ENCODE measurements at places on chromosomes 11 and 22.

- no peak for DNase-seq
These were observed 78.4 kb downstream of the RBFOX2 start for GRCh38 chr22:35950262-35950661.

DNA sequence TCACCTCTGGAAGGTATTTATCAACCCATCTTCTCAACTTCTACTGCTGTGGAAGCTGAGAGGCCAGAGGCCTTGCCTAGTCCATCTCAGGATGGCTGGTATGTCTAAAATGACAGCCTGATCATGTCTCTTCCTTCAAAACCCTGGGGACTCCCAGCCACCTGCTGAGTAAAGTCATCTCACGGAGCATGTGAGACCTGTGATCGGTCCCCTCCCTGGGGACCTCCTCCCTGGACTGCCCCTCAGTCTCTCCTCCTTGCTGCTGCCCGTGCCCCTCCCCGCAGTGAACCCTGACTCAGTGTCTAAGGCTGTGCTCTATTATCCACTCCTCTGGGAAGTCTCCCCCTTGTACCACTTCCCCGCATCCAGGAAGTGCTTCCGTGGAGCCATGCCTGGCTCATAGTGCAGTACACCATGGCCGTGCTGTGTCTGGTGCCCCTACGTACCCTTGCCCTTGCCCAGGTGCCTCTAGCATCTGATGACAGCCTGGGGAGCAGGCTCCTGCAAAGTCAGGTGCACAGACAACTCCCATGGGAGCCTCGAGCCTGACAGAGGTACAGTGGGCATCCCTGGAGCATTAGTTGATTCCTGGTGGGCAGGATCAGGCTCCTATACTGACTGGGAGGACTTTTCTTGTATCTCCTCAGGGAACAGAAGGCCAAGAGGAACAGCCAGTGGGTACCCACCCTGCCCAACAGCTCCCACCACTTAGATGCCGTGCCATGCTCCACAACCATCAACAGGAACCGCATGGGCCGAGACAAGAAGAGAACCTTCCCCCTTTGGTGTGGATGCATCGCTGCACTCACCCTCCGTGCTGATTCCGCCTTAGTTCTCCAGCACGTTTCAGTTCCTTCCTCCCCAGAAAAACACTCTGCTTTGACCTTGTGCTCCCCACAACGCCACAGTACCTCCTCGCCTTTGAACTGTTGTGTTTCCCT, 13.8 kb downstream of the SMARCB1 start:
- DNase-seq = no peak

DNA sequence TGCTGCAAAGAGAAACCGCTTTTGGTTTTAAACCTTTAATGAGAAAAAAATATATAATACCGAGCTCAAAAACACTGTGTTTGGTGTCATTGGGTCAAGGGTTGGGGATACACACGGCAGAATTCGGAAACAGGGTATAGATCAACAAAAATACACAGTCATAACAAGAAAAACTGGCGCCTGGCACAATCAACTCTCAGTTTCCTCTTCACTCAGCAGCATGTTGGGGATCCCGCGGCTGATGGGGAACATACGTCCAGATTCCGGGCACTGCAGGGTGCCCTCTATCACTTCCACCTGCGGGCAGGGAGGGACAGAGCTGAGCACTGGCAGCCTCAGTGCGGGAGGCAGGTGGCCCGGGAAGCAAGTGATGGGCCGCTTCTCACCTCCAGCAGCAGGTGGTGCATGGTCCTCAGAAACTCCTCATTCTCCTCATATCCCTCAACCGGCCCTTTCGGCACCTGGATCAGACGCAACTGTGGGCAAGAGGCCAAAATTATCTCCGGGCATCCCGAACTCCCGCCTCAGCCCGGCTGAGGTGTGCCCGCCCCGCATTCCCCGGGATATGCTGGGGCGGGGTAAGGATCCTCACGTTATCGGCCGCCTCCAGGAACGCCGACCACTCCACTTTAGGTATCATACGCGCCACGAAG, 561 bp downstream of the TRMT112 start:
- peak; percentile 44 for DNase-seq

GRCh38 chr11:46322759-46323158, 24.5 kb upstream of the DGKZ start:
- DNase-seq = peak; percentile 45

DNA sequence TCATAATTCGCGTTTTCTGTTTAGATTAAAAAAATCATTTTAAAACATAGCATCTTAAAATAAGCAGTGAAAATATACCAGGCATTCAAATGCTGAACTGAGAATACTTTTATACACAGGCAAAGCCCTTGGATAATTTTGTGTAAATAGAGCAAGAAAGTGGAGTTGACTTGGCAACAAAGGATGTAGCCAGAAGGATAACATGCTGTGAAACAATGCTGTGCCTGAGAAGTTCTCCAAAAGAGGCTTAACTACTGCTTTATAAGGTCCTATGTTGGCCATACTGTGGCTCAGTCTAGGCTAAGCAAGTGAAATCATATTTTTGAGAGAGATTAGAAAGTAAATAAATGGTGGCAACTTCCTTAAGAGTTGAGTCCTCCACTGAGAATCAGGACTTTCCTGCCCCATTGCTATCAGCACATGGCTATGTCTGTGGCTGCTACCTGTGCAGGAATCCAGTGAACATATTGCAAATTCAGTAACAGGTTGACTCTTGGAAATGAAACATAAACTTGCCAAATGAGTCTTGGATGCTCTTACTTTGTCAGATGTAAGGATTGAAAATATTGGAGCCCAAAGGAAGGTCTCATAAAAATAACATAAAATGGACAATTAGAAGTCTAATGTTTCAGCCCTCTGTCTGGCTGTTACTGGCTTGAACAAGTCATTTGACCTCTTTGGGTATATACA, 448.9 kb downstream of the LRRC4C start:
- no peak for DNase-seq

DNA sequence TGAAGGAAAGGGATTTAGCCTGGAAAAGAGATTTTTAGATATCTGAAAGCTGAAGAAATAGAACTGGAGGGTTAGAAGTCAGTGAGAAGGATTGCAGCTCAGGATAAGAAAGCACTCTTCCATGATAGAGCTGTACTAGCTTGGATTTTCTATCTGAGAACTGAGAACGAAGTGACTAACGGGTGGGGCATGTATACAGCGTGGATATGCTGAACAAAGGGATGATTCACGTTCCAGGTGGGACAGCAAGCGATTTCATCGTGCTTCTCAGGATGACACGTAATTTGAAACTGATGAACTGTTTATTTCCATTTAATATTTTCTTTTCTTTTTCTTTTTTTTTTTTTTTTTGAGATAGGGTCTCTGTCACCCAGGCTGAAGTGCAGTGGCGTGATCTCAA, 53.0 kb downstream of the GRAMD1B start:
- peak; percentile 41 for DNase-seq

GRCh38 chr11:118275176-118275575, 11.1 kb upstream of the MPZL2 start:
- DNase-seq = no peak

- no peak for DNase-seq
These were observed 165.0 kb upstream of the TRPC6 start for GRCh38 chr11:101748572-101749344.

- DNase-seq = no peak
These were observed 11.4 kb upstream of the A4GALT start for GRCh38 chr22:42732081-42732480.

DNA sequence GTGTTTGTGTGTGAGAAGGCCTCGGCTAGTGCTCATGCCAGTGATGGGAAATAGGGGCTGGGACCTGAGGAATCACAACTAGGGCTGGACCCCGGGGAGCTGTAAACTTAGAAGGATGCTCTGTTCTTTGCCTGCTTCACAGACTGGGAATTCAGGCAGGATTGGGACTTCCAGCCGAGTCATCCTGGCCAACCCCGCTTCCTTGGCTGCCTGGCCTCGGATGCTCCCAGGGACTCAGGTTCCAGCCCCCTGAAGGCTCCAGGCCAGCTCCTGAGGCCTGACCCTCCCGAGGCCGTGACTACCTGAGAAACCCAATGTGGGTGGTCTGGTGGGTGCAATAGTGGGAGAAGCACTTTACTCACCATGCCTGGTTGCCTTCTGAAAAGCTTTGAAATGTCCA, 44.7 kb downstream of the IRAG1 start:
- no peak for DNase-seq

DNA sequence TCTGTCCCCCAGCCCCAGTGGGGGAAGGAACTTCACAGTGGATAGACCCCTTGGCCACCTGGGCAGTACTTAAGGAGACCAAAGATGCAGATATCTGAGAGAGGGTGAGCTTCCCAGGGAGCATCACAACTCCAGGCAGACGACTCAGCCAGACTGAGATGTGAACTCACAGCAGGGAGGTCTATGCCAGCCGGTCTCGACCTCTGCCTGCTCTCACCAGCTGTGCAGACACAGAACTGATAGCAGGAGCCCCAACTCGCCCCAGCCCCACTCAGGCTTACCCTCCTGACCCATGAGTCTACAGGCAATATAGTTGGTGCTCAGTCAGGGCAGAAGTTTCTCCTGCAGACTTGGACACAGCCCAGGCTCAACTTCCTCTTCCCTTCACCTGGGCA, 29.7 kb upstream of the ACCSL start:
- DNase-seq = no peak

GRCh38 chr11:57792060-57792541, 30.5 kb downstream of the CTNND1 start:
- DNase-seq = no peak

DNA sequence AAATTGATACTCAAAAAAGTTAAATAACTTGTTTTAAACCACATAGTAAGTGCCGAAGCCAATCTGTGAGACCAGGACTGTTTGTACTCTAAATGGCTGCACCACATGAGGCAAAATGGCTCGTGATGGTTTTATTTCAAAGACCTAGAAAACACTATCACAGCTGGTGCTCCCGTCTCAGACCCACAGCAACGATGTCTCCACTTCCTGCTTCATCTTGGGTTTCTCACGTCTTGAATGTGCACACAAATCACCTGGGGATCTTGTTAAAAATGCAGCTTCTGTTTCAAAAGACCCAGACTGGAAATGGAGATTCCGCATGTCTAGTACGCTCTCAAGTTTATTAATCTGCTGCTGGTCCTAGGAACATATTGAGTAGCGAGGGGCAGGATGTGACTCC, 1.2 kb downstream of the CD3E start:
- DNase-seq = no peak

- DNase-seq = no peak
These were observed 927.9 kb downstream of the BRD1 start for GRCh38 chr22:48899523-48900326.

DNA sequence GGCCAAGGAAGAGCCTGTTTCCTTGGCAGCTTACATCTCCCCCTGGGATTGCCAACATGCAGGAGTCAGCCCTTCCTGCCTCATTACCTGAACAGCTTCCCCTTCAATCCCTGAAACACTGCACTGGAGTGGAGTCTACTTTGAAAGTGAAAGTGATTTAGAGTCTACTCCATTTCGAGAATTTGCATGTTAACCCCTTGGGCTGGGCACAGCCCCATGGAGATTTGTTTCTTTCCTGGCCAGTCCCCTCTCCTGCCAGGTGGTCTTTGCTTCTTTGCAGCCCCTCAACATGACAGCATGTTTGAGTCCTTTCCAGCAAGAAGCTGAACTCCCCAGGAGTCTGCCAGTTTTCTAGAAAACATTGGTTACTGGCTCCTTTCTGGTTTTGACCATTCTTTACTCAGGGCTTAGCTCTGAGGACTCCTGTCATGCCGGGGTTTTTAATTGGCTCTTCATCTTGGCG, 59.9 kb downstream of the TRAF6 start:
- DNase-seq = no peak

DNA sequence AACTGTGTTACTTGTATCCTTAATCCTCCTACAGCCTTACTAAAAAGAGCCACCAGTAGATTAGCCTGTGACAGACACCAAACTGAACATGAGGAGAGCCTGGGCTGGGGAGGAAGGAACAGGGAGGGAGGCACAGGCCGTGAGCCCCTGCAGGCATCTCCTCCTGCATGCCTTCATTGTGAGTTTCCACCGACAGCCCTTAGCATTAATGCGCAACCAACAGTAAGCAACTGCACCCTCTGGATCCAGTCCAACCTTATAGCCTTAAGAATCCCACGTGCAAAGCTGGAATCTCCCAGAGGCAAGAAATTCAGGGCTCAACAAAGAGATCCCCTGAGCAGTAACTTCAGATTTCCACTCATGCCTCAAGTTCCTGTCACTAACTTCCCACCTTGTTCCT, 84.6 kb downstream of the ETS1 start:
- no peak for DNase-seq

GRCh38 chr11:34928268-34928959, 12.0 kb downstream of the PDHX start:
- DNase-seq = no peak

All from HCT116 (cell line).